Myometrial cell (primary cell): ENCODE measurements at places on chromosomes 12 and 14. TPM values are rescaled to one million over a fixed set of nuclear protein-coding genes. Genes with fewer than 3 reads are reported as not detected.

The NID2 gene
- 137 and 167 TPM in 2 replicates for total RNA-seq

The GUCY2C gene
- not detected in 2 replicates for total RNA-seq

The C14orf132 gene
- 9.5 and 12.6 TPM in 2 replicates for total RNA-seq

The NELL2 gene
- total RNA-seq, result not detected in 2 replicates

The GPD1 gene
- total RNA-seq, result 0.18 TPM in 1 of 2 replicates, not detected in the other

The NUP107 gene
- total RNA-seq, result 36.6 and 41.6 TPM in 2 replicates

The CACNA2D4 gene
- total RNA-seq, result 1.6 and 4.3 TPM in 2 replicates

The RHEBL1 gene
- 0.58 and 3.4 TPM in 2 replicates for total RNA-seq

The DLGAP5 gene
- 51.6 and 57.8 TPM in 2 replicates for total RNA-seq

The NTF3 gene
- not detected in 2 replicates for total RNA-seq

The PLEKHD1 gene
- total RNA-seq, result not detected in 2 replicates

The ATL1 gene
- 8.7 and 11.0 TPM in 2 replicates for total RNA-seq

The ANKLE2 gene
- total RNA-seq, result 51.3 and 58.5 TPM in 2 replicates

The SERPINA6 gene
- not detected in 2 replicates for total RNA-seq

The DACT1 gene
- total RNA-seq, result 0.29 and 2.1 TPM in 2 replicates
